CD8-positive, alpha-beta memory T cell (primary cell): ENCODE measurements at places on chromosomes 12 and 14. TPM values are rescaled to one million over a fixed set of nuclear protein-coding genes. Genes with fewer than 3 reads are reported as not detected.

DNA sequence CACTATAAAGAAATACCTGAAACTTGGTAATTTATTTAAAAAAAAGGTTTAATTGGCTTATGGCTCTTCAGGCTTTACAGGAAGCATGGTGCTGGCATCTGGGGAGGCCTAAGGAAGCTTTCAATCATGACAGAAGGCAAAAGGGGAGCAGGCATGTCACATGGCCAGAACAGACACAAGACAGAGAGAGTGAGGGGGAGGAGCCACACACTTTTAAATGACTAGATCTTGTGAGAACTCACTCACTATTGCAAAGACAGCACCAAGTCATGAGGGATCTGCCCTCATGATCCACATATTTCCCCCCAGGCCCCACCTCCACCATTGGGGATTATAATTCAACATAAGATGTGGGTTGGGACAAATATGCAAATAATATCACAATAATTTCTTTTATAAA is 355.6 kb downstream of the DAD1 start:
- no peak overlapping the region for H3K4me3 ChIP-seq
- H3K36me3 ChIP-seq = no peaks in the 10 kb centered on the region
- no peaks in the 10 kb centered on the region for H3K4me1 ChIP-seq
- no peak overlapping the region for H3K27ac ChIP-seq

DNA sequence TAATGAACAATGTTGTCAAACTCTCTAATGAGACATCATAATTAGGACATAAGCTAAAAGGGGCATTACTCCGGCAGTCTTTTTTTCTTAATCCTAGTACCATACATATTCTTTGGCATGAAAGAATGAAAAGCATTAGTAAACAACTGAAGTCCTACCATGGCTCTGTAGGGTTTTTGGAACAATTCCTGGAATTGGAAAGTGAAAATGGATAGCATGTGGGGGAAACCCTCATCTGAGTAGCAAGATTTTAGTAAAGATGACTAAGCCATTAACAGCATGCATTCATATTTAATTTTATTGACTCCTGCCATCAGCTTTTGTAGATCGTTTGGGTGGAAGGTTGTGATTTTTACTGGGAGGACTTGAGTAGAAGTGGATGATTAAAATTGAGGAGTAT is 216.2 kb upstream of the PDZRN4 start:
- no peaks in the 10 kb centered on the region for H3K4me1 ChIP-seq
- H3K27ac ChIP-seq = no peak overlapping the region
- H3K4me3 ChIP-seq = no peak overlapping the region
- H3K36me3 ChIP-seq = no peaks in the 10 kb centered on the region
- DNase-seq = no peak

GRCh38 chr12:56110571-56110970 is 5.9 kb upstream of the RPL41 start:
- peaks cover 14% of the 10 kb centered on the region for H3K4me1 ChIP-seq
- peaks cover 54% of the 10 kb centered on the region for H3K36me3 ChIP-seq
- no peak overlapping the region for H3K4me3 ChIP-seq
- DNase-seq = no peak

DNA sequence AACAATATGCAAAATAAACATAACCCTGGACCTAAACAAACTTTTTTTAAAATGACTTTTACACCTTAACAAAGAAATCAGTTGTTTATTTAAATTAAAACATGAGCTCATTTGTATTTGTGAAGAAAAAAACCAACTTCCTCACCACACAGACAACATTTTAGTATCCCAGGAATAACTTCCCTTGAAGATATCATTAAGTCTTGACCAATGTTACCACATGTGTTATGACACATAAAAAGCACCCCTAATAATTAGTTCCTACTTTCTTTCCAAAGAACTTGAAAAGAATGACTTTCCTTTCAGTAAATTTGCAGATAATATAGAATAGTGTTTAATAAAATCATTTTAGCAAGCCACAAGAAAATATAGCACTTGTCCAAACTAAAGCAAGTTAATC is 42.4 kb downstream of the DUSP16 start:
- H3K36me3 ChIP-seq = peaks cover 6% of the 10 kb centered on the region
- no peak overlapping the region for H3K4me3 ChIP-seq
- no peak overlapping the region for H3K27ac ChIP-seq

DNA sequence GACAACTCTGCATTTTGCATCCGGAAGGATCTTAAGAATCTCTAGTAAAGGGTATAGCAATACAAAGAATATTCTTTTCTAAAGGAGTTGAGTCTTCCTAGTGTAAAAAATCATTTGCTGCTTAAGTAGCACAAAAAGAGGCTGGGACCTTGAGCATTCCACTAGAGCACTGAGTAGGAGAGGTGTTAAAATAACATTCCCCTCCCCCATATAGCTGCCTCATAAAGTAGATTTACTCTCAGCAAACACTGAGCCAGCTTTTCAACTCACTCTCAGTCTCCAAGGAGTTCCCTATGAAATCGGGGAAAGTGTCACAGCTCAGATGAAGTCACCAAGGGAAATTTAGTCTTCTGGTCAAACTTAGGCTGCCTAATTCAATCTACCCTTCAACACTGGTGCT is 592.7 kb downstream of the ETNK1 start:
- no peak for DNase-seq
- H3K4me3 ChIP-seq = no peak overlapping the region
- no peaks in the 10 kb centered on the region for H3K36me3 ChIP-seq
- H3K27me3 ChIP-seq = no peaks in the 10 kb centered on the region

DNA sequence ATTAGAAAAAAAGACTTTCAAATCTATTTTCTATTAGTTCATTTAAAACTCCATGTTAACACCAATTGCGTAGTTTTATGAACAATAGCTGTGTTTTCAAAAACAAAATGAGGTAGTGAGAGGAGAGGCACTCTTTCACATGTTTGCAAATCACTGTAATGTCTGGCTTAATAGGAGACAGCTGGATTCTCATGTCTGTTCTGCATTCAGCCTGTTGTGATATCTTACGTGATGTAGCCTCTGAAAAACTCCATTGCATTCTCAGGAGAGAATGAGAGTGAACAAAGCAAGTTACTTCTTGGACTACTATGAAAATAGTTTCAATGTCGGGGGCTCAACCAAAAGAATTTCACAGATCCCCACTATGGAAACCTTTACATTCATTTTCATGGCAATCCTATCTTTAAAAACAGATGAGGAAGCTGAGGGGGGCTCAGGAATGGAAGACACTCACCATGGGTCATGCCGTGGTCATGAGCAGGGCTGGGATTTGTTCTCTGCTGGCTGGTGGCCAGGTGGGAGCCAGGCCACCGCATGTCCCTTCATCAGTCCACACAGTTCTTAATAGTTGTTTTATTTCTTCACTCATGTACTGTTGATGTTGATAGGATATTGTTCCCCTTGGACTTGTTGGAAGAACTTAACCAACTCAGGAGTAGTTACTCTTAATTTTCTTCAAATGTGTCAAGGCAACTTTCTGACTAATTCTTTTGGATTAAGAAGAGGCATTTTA is 346.2 kb upstream of the FAR2 start:
- no peaks in the 10 kb centered on the region for H3K4me1 ChIP-seq
- DNase-seq = no peak
- no peak overlapping the region for H3K27ac ChIP-seq
- H3K4me3 ChIP-seq = no peak overlapping the region

Gene FOXN3
- 136 TPM for polyA plus RNA-seq

Gene EIF2S1
- polyA plus RNA-seq = 145 TPM

Gene MYL2
- polyA plus RNA-seq = not detected
